Kidney capillary endothelial cell (primary cell): ENCODE measurements at places on chromosomes 1 and 21.
A peak's percentile ranks its signal among the peaks of the same experiment; 100 is the strongest.

- DNase-seq = no peak
Observed at GRCh38 chr1:152962876-152963415, 7.5 kb upstream of the SPRR4 start.

GRCh38 chr1:4500441-4500840 is 154.0 kb upstream of the AJAP1 start:
- DNase-seq = no peak

DNA sequence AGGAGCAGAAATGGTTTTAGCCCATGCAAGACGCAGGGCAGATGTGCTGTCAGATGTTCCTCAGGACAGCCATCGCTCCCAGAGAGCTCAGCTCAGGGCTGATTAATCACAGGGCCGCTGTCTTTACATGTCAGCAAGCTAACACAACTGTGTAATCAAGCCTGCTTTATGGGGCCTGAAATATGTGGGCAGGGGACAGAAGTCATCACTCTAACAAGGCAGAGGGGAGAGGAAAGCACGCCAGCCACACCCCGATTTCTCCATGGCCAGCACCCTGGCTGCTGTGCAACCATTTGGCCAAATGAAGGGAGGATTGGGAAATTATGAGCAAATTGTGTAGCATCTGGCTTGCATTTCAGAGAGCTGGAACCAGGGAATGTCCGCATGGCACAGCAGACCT is 368.8 kb downstream of the NPHP4 start:
- no peak for DNase-seq

DNA sequence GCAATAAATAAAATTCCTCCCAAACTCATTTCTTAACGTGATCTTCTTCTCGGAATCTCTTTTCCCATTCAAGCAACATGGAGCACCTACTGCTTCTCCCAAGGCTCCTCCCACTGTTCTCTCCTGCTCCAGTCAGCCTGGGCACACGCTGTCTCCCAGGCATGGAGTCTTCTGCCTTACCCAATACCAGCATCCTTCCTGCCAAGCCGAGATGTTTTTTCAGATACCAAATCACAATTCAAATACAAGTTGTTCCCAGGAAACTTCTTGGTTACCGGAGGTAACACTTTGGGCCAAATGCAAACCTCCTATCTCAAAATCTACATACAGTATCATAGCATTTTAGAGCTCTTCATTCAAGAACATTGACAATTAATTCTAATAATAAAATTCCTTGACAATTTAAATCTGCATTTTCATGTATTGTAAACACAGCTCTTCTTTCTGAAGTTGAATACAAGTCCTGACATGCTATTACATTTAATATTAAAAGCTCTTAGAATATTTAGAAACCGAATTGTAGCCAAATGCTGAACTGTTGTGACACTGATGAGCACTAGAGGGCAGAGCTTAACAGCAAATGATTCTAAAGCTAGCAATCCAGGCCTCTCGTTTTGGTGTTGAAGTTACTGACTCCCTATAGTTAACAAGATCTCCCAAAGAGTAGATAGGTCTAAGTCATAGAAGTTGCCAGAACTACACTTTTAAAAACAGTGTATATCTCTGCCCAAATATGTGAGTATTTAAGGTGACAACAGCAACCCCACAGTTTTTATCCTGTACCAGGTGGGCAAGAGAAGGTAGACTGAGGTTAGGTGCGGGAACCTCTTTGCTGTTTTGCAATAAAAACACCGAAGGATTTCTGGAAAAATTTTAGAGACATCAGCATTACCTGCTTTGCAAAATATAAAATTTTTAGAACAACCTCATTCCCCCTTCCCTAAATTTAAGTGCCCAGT is 52.3 kb downstream of the BCAR3 start:
- DNase-seq = peak; percentile 84

GRCh38 chr1:208604295-208604694 is 360.1 kb upstream of the PLXNA2 start:
- peak; percentile 53 for DNase-seq

DNA sequence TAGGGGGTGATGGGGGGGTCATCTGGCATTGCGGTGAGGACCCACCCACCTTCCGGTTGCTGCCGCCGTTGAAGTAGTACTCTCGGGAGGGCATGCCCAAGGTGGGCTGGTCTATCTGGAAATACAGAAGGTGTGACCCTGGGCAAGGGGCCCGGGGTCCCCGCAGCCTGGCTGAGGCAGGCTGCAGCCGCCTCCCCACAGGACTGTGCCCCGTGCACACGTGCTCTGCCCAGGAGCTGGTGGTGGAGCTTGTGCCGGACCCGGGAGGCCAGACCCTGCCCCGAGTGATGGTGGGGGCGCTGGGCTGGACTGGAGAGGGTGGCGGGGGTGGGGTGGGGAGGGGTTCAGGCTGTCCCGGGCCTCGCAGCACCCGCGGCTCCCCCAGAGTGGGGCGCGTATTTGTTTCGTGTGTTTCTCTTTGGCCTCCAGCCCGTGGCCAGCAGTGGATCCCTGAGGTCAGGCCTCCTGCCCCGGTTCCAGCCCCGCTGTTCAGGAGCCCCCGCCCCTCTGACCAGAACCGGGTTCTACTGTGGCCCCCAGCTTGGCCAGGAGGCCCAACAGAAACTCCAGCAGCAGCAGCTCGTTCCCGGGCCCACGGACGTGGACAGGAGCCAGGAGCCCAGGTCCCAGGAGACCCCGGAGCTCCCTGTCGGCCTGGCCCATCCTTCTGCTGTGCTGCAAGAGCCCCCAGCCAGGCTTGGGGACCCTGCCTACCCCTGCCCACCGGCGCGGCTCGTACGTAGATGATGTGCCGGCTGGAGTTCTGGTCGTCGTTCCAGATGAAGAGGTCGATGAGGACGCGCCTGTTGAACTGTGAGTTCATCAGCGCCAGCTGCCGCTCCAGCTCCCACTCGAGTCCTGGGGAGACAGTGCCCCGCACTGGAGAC is 19.2 kb downstream of the PRXL2B start:
- DNase-seq = no peak

DNA sequence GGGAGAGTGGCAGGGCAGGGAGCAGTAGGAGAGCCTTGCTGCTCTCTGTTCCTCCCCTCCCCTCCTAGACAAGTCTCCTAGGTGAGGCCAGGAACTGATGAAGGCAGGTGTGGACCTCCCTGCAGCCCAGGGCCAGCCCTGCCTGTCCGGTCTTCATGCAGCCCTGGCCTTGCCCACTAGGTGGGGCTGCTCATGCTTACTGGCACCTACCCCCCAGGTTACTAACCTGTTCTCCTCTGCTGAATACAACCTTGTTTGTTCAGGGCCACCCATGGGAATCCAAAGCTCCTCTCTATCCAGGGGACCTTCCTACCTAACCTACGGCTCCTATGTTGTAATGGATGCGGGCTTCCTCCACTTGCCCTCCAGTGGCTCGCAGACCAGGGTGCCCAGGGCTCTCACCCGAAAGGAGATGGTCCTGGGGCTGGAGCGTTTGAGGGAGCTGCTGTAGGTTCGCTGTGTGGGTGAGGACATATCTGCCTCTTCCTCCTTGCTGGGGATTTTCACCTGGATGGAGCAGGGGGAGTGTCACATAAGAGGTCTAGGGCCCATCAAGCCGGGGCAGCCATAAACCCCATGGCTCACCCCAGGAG is 7.9 kb upstream of the TNNT2 start:
- peak; percentile 30 for DNase-seq

- no peak for DNase-seq
Observed at GRCh38 chr1:16048573-16049189, 5.1 kb downstream of the CLCNKB start.

DNA sequence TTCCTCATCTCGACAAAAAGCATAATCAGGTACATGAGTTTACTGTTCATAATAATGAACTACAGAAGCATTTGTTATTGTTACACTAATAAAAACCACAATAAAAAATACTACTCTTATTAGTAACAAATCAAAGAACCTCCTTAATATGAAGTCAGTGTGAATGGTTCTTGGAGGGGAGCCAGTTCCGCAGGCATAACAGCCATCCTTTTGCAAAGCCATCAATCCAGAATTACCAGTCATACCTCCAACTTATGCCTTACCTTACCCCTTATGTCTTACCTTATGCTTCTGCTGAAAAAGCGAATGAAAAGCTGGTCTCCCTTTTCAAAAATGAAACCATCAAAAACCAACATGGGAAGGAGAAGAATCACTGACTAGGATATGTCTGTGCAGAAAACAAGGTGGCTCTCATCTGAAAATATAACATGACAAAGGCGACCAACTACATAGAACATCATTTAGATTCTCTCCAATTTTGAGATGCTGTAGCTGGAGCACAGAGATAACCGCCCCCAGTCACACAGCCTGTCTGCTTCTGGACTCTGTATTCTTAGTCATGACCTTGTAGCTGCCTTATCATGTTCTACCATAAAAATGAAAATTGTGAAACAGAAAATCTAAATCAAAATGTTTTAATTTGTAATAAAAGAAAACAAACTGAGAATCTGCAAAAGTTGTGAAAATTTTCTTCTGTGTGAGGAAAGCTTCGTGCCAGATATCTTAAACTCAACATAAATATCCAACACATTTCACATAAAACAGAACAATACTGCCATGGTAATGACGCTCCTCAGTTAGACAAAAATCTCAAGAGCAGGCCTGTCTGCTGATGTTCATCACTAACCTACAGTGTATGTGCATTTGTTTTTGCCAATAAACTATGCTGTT is 438.2 kb downstream of the SMYD3 start:
- DNase-seq = no peak

- no peak for DNase-seq
Observed at GRCh38 chr1:108728327-108728923, 15.7 kb downstream of the FNDC7 start.

- no peak for DNase-seq
Observed at GRCh38 chr21:38955495-38955894, 149.8 kb downstream of the ETS2 start.

DNA sequence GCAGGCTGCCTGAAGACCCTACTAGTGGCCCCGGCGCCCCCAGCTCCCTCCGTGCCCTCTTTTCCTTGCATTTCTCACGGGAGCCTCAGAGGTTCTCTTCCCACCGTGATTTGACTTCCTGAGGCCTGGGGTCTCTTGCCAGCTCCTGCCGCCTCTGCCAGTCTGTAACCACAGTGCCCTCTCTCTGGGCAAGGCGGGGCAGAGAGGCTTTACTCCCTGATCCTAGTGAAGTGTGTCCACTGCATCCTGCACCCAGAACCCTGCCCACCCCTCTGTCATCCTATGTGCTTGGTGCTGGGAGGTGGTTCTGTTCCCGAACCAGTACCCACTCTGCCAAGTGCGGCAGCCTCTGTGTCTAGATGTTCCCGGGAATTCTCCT is 2.4 kb downstream of the ESPN start:
- DNase-seq = no peak

DNA sequence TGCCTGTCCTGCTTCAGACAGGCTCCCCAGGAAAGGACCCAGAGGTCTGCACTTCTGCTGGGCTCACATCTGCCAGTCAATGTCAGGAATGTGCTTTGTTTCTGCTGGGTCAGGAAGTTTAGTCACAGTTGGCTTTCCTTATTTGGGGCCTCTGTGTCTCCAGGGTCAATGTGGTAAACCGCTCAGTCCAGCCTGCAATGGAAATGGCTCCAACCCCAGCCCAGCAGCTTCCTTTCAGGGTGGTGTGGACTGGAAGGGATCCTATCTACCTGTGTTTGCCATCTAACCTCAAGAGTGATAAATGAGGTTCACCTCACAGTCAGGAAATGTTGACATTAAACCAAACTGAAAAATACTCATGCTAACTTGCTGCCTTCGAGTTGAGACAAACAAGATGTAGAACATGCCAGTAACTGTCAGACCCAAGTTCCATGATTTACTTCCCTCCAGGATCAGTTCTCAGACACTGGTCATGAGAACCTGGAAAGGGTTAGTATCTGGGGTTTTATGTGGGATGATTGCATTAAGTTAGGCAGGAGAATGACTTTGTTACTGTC is 20.3 kb downstream of the ENO1 start:
- DNase-seq = peak; percentile 96

DNA sequence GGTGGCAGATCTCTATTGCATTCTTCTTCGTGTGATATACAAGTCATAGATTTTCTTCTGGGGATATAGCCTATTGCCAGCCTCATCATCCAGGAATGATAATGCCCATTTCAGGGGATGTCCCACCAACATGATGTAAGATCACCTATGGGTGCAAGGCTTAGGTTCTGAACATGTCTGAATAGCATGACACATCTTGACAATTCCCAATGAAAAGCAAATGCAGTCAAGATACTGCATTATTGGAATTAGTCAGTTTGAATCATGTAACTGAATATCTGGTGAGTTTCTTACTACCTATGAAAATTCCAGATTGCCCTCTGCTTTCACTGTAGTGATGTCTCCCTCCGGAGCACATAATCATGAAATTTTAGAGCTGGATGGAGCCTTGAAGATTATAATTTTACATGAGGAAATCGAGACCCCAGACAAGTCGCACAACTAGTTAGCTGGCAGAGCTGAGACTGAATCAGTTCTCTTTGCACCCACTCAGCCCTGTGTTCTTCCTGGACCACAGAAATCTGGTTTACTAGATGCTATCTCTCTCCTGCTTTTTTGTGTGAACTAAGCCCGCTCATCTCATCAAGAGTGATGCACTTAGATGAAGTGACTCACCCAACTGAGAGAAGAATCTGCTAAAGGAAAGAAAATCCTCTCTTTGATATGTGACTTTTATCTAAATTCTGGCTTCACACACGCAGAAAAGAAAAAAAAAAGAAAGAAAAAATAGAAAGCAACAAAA is 65.0 kb downstream of the WDR64 start:
- no peak for DNase-seq

DNA sequence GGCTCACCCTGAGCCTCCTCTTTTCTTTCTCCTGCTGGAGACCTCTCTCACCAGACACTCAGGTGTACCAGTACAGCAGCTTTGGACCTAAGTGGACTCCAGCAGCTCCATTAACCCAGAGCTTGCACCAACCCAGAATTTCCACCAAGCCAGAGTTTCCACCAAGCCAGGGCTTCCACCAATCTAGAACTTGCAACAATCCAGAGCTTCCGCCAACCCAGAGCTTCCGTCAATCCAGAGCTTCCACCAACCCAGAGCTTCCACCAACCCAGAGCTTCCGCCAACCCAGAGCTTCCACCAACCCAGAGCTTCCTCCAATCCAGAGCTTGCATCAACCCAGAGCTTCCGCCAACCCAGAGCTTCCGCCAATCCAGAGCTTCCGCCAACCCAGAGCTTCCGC is 23.2 kb downstream of the CRYAA start:
- no peak for DNase-seq

- no peak for DNase-seq
Observed at GRCh38 chr1:204426035-204426436, 14.4 kb upstream of the PPP1R15B start.

GRCh38 chr21:39161064-39161463 is 22.2 kb downstream of the PSMG1 start:
- no peak for DNase-seq

GRCh38 chr21:46214478-46215340 is 13.9 kb downstream of the LSS start:
- no peak for DNase-seq

DNA sequence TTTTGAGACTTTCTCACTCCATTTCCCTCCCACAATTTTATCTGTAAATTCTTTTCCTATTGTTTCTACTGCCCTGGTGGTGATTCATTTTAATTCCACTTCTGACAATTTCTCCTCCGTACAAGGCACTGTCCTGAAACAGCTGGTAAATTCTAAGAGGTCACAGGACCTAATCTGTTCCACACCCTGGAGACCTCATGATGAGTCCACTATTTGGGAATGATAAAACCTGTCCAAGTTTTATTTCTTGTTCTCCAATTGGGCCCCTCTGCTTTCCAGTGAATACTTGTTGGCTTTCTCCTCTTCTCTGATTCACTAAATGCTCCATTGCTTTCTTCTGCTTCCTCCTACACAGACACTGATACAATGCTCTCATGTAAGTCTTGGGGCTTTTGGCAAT is 343.1 kb upstream of the DUSP10 start:
- no peak for DNase-seq

GRCh38 chr1:17941431-17942189 is 166.0 kb upstream of the IGSF21 start:
- no peak for DNase-seq
